Activated T-cell treated with anti-CD3 and anti-CD28 coated beads for 1 hour (primary cell): ENCODE measurements at places on chromosomes 12 and 14.

- no peak for DNase-seq
These were observed 26.8 kb upstream of the BDKRB2 start for GRCh38 chr14:96177766-96178375.

DNA sequence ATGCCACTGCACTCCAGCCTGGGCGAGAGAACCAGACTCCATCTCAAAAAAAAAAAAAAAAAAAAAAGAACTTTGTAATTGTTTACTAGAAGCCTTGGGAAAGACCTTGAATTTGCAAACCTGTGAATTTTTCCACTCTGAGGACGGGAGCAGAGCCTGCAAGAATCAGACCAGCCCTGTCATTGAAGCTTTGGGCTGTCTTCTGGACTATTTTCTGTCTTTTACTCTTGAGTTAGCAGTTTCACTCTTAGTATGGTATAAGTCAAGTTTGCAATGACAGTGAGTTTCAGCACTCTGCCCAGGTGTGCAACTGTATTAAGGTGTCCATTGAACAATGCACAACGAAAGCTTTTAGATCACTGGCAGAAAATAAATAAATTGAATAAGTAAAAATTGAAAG lies 81.4 kb upstream of the KRAS start:
- no peak for DNase-seq

DNA sequence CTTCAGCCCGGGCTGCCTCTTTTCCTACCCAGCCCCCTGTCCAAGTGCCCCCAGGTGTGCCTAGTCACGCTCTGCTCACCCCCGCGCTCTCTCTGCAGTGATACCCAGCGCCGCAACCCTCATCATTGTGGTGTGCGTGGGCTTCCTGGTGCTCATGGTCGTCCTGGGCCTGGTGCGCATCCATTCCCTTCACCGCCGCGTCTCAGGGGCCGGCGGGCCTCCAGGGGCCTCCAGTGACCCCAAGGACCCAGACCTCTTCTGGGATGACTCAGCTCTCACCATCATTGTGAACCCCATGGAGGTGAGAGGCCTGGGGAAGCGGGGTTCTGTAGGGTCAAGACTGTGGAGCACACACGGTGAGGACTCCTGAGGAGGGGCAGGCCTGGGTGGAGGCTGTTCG lies 27.2 kb downstream of the CLSTN3 start:
- DNase-seq, result no peak

DNA sequence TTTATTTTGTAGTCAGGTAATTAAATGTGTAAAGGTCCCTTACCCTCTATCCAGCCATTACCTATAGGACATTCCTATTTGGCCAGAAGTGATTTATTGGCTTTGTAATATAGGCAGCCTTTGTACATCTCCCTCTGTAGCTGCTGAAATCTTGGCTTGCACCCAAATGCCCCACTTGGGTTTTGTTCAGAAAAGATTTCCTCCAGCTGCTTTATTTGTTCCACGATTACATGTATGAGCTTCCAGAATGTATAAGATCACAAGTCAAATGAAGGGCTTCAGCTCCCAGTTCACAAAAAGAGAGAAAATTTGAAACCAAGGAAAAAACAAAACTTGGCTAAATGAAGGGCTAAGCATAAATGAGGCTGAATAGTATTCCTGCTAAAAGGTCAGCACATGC lies 103.4 kb downstream of the EFCAB11 start:
- DNase-seq, result no peak

GRCh38 chr14:49992036-49992435 lies 99.2 kb downstream of the ARF6 start:
- no peak for DNase-seq

DNA sequence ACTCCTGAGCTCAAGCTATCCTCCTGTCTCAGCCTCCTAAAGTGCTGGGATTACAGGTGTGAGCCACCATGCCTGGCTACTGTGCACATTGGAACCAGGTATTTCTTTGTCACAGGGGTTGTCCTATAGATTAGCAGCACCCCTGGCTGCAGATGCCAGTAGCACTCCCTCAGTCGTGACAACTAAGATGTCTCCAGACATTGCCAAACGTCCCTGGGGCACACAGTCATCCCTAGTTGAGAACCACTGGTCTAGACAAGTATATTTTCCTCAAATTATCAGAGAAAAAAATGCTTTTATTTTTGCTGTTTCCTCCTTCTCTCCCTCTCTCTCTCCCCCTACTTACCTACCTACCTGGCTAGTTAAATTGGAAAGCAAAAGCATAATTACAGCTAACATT lies 17.9 kb upstream of the P2RX7 start:
- DNase-seq, result no peak

DNA sequence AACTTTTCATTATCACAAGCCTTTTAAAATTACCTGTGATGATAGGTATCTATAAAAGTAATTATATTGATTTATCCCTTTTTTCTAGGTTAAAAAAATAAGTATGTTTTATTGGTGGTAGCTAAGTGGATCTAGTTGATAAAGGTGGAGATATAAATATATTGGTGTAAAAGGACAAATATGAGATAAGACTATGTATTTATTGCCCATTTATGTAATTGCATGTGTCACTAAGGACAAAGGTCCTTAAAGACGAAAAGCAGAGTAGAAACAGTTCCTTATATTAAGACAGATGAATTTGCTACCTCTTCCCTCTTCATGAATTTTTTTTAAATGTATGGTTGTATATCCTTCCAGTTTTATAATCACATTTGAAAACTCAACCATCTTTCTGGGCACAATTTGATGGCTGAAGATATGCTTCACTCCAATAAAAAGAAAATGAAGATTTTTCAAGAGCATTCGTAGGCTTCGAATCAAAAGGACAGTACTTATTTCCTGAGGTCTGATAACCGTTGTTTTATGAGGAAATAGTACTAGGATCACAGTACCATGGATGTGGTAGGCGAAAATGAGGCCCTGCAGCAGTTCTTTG lies at the start of gene MYRFL:
MYRFL (plus strand) TSS at position 262 of the 595 bp plus-strand sequence; CDS start at position 553, 291 bp downstream.
- DNase-seq, result no peak

DNA sequence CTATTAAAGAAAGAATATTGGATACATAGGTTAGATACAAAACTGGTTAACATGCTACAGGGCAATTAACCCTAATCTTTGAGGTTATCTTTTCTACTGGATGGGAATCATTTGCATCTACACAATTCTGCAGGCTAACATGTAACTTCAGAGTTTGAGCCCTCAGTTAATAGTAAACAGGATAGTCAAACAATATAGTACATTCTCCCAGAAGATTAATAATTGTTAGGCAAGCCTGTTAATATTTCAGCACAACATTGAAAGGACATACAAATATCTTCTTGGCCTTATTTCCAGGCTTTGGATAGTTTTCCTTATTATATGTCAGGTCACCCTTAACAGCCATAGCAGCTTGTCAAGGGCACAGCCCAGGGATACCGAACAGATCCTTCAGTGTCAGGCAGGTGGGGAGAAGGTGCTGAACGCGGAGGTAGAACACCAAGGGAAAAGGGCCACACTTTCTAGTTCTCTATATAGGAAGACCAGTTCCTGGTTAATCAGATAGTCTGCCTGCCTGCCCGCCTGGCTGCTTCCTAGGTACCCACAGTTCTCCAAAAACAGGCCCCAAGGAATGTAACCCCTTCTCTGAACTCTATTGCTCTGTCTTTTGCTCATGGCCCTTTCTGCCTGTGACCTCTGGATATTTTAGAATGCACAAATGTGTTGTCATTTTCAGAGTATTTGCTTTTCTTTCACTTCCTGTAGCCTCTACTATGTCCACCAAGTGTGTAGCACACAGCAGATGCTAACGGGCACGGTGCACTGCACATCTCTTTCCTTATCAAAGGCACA lies 256.0 kb downstream of the PCNX1 start:
- DNase-seq, result no peak

DNA sequence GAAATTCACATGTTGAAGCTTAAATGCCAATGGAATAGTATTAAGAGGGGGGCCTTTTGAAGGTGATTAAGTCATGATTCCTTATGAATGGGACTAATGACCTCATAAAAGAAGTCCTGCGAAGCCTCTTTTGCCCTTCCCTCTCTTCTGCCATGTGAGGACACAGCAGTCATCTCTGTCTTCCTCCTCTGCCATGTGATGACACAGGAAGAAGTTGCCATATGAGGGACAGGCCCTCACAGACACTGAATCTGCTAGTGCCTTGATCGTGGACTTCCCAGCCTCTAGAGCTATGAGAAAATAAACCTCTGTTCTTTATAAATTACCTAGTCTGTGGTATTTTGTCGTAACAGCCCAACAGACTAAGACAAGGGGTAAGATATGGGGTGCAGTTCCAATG lies 100.7 kb downstream of the VCPKMT start:
- DNase-seq, result no peak

GRCh38 chr12:27751386-27752047 lies 28.5 kb upstream of the KLHL42 start:
- no peak for DNase-seq

GRCh38 chr14:79842270-79842669 lies 369.0 kb downstream of the DIO2 start:
- DNase-seq, result no peak

- DNase-seq, result no peak
These were observed 24.9 kb downstream of the SNRNP35 start for GRCh38 chr12:123482876-123483275.

DNA sequence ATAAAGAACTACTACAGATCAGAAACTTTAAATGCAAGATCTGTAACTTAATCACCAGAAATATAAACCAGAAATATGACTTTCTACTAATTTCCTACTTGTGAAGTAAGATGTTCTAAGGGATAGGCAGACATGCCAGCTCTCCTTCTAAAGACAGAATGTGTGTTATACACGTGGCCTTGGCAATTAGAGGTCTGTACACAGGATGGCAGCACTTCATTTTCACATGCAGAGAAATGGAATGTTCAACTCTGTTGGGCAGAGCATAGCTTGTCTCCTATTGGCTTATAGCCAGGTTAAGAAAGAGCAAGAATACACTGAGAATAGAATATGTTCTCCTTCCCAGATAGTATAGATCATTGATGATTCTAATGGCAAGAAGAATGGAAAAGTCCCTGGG lies 403.8 kb downstream of the DAD1 start:
- DNase-seq, result no peak

GRCh38 chr12:112762753-112763152 lies 28.8 kb upstream of the RPH3A start:
- DNase-seq, result no peak

GRCh38 chr14:95818581-95818980 lies 58.1 kb upstream of the TUNAR start:
- no peak for DNase-seq

- DNase-seq, result no peak
These were observed 945.4 kb upstream of the FLRT2 start for GRCh38 chr14:84584511-84584910.

GRCh38 chr12:94571556-94571955 lies 78.8 kb downstream of the TMCC3 start:
- DNase-seq, result no peak

DNA sequence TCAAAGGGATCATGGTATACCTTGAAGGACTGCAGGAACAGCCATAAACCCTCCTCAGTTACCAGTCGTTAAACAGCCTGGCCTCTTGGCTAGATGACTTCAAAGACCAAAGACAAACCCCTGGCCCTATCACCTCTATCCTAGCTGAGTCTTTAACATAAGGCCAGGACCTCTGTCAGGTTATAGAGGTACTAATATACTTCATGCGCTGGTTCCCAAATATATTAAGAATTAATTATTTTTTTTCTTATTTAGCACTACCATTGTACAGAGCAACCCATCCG lies 459.8 kb downstream of the RAD51B start:
- no peak for DNase-seq

DNA sequence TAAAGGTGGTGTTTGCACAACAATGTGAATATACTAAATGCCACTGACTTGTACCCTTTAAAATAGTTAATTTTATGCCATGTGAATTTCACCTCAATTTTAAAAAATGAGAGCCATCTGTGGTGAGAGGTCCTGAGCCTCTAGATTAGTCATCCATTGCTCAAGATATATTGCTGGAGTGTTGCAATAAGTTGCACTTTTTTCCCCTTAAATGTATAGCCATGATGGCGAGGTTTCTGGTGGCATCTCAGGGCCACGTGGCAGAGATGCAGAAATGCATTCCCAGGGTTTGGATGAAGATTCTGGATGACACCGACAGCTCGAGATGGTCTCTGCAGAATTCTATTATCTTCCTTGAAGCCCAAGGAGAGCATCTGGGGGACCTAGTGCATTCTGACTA lies 153.7 kb downstream of the AACS start:
- DNase-seq, result no peak

- DNase-seq, result no peak
These were observed 5.5 kb upstream of the SLC24A4 start for GRCh38 chr14:92317511-92317910.

GRCh38 chr14:102362084-102362483 lies 606 bp downstream of the CINP start:
- DNase-seq, result no peak

DNA sequence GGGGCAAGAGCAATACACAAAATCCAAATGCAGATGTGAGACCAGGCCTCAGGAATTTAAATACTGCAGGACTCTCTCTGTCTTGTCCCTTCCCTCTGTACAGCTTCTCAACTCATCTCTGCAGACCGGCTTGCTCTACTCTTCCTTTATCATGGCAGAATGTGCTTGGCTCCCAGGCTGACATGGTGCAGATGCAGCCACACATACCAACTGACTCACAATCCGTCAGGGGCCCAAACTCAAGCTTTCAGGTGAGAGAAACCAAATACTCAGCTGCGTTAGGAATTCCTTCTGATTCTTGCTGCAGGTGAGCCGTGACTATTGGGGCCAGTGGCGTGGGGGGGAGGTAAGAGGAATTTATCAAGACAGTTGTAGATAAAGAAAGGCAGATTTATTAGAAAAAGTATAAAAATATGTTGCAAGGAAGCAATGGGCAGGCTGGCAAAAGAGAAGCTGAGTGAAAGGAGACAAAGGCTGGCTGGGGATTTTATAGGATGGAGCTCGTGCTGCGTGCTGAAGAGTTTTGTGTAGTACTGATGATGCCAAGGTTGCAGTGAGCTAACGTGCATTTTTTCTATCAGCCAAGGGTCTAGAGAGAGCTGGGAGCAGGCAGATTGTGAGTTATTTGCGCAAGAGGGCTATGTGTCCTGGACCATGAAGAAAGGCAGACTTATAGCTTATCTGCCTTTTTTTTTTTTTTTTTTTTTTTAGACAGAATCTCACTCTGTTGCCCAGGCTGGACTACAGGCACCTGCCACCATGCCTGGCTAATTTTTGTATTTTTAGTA lies 5.0 kb upstream of the LGALS3 start:
- DNase-seq, result no peak

DNA sequence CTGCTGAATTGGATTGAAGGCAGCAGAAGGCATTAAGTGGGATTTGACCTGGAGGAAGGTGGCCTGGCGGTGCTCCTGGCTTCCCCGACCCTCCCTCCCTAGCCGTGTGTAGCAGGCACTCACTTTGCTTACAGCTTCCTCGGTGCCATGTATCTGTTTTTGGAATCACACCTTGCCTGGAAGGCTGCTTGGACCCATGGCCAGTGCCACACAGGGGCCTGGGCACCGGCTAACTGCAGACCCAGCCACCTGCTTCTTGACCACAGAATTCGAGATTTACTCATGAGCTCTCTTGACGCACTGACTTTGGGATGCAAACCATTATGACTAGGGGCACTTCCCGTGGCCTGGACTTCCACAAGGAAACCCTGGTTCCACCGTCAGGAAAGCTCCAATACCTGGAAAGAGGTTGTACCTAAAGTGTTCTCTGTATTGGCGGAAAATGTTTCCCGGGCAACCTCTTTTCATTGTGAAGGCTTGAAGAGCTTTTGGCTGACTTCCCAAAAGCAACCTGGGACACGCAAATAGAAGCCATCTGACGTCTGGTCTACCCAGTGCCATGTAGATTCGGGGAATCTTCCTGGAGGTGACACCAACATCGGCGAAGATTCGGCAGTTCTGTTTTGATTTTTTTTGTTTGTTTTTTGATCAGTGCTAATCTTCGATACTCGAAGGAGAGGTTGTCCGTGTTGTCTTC lies 125.6 kb upstream of the RTL1 start:
- no peak for DNase-seq

GRCh38 chr14:55454264-55455002 lies 14.0 kb upstream of the TBPL2 start:
- no peak for DNase-seq
